A549 (cell line): ENCODE measurements at places on chromosomes 13 and 19.

- DNase-seq = no peak
Observed at GRCh38 chr13:45073809-45074208, 46.5 kb upstream of the GTF2F2 start.

GRCh38 chr13:49023431-49023830 lies 47.7 kb downstream of the FNDC3A start:
- DNase-seq = no peak

DNA sequence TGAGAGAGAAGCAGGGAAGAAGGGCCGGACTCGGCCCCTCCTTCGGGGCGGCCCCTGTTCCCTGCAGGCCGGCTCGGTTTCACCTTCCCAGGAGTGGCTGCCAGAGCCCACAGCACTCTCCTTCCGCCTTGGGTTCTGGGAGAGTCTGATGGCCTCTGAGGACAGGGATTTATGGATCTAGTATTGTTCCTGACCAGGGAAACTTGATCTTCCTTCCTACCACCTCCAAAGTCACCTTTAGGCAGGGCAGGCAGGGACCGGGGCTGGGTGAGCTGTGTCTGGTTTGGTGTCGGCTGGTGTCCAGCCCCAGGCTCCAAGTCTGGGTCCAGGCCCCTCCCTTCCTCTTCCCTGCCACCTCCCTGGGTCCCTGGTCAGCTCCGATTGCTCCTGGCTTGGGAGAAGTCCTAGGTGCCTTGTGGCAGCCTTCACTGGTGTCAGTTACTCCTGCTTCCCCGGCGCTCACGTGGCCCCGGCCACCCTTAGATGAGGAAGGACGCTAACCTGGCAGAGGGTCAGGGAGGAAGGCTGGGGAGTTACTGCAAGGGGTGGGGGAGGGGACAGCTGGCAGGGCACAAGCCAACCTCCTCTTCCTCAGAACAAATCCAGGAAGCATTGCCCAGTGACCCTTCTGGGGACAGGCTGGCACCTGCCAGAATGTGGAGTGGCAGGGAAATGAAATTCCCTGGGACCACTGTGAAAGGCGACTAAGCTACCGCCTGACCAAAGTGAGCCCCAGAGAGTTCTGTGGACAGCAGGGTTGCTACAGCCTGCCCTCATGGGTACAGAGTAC lies 18.8 kb downstream of the RFX1 start:
- DNase-seq = no peak

DNA sequence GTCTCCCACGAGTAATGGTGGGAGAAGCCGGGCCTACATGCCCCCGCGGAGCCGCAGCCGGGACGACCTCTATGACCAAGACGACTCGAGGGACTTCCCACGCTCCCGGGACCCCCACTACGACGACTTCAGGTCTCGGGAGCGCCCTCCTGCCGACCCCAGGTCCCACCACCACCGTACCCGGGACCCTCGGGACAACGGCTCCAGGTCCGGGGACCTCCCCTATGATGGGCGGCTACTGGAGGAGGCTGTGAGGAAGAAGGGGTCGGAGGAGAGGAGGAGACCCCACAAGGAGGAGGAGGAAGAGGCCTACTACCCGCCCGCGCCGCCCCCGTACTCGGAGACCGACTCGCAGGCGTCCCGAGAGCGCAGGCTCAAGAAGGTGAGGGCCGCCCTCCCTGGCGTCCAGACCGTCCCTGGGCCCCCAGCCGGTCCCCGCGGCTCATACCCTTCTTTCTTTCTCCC lies 1.4 kb upstream of the USF2 start:
- peak; percentile 56 for DNase-seq

DNA sequence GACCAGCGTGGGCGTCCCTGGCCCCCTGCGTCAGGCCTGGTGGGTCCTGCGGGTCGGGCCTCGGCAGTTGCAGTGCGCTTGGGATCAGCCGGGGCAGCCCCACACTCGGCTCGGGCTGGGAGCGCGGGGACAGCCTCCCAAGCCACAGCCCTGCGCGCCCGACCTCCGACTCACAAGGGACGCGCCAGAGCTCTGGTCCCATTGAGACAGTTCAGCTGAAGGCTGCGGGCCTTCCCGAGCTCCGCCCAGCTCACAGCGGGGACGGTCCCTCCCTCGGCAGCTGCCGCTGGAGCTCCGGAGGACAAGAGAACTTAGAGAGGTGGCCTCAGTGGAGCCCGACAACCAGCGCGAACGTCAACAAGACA lies 45.7 kb upstream of the ZNF730 start:
- DNase-seq = no peak

DNA sequence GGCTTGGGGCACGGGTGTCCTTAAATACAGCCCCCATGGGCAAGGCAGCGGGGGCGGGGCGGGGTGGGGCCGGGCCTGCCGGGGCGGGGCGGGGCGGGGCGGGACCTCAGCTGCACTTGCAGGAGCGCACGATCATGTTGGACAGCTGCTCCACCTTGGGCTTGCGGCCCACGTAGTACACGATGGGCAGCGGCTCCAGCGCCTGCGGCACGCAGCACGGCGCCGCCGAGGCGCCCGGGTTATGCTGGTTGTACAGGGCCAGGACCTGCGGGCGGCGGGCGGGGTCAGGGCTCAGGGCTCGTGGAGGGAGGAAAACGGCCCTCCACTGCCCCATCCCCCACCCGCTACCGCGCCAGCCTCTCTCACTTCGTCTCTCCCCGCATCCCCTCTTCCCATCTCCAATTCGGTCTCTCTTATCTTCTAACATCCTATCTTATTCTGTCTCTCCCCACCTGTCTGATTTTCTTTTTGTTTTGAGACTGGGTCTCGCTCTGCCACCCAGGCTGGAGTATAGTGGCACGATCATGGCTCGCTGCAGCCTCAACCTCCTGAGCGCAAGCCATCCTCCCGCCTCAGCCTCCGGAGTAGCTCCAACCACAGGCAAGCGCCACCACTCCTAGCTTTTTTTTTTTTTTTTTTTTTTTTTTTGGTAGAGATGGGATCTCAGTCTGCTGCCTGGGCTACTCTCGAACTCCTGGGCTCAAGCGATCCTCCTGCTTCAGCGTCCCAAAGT lies 21.1 kb downstream of the CCDC97 start:
- no peak for DNase-seq

DNA sequence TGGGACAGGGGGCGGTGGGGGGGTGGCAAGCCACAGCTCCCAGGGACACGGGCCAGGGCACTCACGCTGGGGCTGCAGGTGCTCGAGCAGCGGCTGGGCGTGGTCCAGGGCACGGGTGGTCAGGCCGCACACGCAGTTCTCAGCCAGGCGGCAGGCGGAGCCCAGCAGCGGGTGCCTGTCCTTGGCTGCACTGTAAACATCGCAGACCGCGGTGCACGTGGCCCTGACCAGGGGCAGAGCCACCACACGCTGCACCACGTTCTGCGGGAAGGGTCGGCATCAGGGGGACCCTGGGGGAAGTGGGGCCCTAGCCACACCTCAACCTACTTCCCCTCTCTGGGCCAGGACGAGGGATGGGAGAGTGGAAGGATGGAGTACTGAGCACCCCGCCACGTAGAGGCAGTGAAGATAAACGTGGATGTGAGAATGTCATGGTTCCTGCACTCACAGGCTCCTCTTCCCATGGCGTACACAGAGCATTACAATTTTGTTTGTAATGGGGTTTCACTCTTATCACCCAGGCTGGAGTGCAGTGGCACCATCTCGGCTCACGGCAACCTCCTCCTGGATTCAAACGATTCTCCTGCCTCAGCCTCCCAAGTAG lies 3.4 kb downstream of the PLIN5 start:
- DNase-seq = no peak

GRCh38 chr13:63696055-63696454 lies 2280.4 kb upstream of the PCDH20 start:
- no peak for DNase-seq
